Kidney epithelial cell (primary cell): ENCODE measurements at places on chromosomes 5 and 9. TPM values are rescaled to one million over a fixed set of nuclear protein-coding genes. Genes with fewer than 3 reads are reported as not detected.

ITGA1 gene
- total RNA-seq = 10.0 and 20.0 TPM in 2 replicates

BAAT gene
- not detected in 2 replicates for total RNA-seq

- DNase-seq = peak; percentile 18
Measured at GRCh38 chr5:160054831-160055230, 45.9 kb downstream of the TTC1 start.

PLEKHG4B gene
- 4.0 and 5.4 TPM in 2 replicates for total RNA-seq

DNA sequence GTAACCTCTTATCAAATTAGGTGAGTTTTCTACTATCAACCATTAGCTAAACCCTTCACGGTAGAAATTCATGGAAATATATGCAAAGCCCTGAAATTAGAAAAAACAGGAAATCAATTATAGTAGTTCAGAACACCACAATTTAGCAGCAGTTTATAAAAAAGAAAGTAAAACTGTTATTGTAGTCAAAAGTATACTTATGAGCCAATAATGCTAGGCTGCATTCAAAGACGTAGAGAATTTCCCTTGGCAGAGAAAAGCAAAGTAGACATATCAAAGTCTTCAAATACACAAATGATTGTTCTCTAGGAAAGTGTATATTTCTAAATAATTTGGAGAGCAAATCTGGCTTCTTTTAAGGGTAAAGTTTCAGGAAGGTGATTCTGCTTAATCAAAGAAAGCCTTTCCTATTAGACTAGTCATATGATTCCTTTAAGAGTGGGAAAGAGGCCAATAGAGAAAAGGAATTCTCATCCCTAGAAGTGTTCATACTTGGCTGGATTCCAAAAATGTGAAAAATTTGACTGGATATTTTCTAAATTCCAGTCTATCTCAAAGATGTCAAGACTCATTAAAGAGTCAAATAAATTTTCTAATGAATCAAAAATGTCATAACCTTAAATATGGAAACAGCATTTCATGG lies 185.5 kb downstream of the SMC2 start:
- no peak for DNase-seq

ZNF366 gene
- 0.13 TPM in 1 of 2 replicates, not detected in the other for total RNA-seq

- no peak for DNase-seq
Measured at GRCh38 chr5:129971714-129972113, 67.4 kb downstream of the CHSY3 start.

LCN1 gene
- total RNA-seq = not detected in 2 replicates

- no peak for DNase-seq
Measured at GRCh38 chr9:76720245-76720644, 44.0 kb upstream of the PCA3 start.

- DNase-seq = no peak
Measured at GRCh38 chr5:106414342-106414741, 1256.4 kb downstream of the EFNA5 start.

LHX6 gene
- total RNA-seq = 0.07 and 0.84 TPM in 2 replicates

ADAMTS13 gene
- total RNA-seq = 2.0 and 2.4 TPM in 2 replicates

GRCh38 chr5:180830253-180831138 lies 27.9 kb upstream of the MGAT1 start:
- no peak for DNase-seq

DNA sequence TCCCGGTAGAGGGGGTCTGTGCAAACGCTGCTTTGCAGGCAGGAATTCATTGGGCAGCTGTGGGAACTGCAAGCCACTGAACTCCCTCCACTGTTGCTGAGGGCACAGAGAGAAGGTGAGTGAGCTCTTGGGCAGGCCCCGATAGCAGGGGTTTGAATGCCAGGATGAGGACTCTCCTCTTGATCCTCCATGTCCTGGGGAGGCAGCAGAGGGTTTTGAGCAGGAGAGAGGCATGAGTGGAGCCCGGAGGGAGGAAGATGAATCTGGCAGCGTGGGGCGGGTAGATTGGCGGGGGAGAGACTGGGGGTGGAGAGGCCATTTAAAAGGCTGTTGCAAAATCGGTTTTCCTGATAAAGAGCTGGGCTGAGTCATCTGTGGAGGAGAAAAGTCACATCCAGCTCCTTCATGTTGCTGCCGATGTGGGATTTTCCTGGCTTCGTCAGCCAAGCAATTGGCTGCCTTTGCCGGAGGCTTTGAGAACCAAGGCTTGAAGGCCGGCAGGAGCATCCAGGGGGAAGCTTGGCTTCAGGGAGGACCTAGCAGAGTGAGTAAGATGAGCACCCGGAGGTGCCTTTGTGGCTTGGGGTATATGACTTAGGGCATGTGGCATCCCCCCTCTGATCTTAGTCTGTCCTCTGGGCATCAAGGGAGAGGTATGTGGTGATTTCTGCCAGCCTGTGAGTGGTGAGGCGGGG lies at the start of gene SYNPO:
Gene SYNPO, plus strand, starts transcription at position 350 of the 695 bp plus-strand sequence. CDS start 7,616 bp downstream, outside the sequence.
- DNase-seq = peak; percentile 90

DNA sequence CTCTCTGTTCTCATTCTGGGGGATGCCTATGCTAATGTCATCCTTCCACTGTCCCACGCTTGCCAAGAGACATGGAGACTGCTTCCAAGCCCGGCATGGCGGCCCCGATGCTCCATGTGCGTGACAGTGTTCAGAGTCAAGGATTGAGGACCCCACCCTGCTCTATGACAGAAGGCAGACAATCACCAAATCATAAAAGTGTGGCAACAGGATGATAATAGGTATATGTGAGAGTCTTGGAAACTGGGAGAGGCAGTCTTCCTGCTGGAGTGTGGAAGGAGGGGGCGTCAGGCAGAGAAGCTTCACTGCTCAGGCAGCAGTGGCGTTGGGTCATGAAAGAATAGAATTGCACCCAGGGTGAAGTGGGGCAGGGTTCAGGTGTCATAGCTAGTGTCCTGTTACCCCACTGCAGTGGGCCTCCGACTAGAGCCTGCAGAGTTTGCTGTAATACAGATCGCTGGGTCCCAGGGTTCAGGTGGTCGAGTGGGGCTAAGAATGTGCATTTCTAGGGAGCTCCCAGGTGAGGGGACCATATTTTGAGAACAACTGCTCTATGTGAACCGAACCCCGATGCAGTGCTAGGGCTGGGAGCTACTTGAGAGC lies 12.5 kb upstream of the GADD45G start:
- no peak for DNase-seq
